ENCODE measurements at places on chromosomes 1 and 21. TPM values are rescaled to one million over a fixed set of nuclear protein-coding genes. Genes with fewer than 3 reads are reported as not detected.

- no peak for DNase-seq
Measured at GRCh38 chr1:57319165-57319564, 104.7 kb downstream of the DAB1 start.

Gene SASS6
- 5.8 TPM for polyA plus RNA-seq

GRCh38 chr21:38830671-38831525 is 25.2 kb downstream of the ETS2 start:
- DNase-seq, result no peak

Gene NASP
- polyA plus RNA-seq, result 153 TPM

Gene VANGL2
- 18.8 TPM for polyA plus RNA-seq

GRCh38 chr1:14748151-14748550 is 149.7 kb downstream of the KAZN start:
- no peak for DNase-seq

DNA sequence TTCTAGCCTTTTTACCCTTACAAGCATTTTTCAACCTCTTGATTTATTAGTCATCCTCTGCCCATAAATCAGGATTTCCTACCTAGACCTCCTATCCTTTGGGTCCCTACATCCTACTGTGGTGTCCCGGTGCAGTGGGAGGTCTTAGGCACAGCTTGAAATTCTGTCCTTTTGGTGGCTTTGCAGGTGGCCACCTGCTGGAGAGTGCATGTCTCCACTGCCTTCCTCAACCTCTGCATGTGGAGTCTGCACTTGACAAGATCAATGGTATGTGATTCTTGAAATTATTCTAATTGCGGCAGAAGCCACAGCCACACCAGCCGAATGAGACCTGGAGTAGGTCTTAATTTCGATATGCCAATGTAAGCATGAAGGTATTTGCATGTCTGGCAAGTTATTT is 11.4 kb upstream of the KCNA3 start:
- no peak for DNase-seq

Gene NKAIN1
- polyA plus RNA-seq, result 2.7 TPM

Gene STIL
- 4.7 TPM for polyA plus RNA-seq

Gene HRNR
- polyA plus RNA-seq, result 0.12 TPM

DNA sequence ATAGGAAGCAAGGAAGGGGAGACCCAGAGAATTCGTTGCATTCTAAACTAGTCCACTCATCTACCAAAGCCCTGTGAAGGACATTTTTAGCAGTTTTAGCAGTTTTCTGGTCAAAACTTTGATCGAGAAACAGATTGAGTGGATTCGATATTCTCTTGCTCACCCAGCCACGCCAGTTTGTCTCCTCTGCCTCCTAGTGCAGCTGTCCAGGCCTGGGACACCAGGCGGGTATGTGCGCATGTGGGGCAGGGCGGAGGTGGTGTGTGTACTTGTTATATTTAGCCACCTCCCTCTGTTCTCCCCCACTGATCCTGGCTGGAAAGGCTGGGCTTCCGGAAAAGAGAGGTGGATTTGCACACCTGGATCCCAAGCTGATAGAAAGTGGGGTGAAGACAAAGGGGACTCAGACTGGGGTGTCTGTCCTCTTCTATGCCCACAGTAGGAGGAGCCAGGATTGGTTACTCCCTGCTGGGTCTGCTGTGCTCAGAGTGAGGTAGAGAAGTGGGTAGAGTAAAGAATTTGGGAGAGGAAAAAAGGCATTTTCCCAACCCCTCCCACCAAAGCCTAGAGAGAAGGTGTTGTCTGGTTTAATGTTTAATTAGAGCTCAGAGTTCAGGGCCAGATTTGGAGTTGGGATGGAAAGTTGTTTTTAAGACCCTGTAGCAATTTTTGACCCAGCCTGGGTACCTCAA is 3.8 kb downstream of the LMNA start:
- DNase-seq, result peak; percentile 85

DNA sequence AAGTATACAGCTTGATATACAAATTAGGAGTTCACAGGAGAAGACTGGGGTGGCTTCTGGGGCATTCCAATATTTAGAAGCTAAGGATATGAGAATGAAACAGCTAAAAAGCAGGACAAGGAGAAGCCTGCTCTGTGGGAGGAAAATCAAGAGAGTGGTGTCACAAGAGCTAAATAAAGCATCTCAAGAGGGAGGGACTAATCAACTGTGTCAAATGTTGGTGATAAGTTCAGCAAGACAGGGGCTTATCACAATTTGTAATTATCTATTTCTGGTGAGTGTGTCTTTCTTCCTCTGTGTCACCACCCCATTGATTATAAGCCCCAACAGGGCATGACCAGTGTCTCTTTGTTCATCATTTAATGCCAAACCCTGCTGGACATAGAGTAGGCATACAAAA is 295.8 kb upstream of the DUSP10 start:
- no peak for DNase-seq

Gene DLGAP3
- polyA plus RNA-seq, result 0.42 TPM

DNA sequence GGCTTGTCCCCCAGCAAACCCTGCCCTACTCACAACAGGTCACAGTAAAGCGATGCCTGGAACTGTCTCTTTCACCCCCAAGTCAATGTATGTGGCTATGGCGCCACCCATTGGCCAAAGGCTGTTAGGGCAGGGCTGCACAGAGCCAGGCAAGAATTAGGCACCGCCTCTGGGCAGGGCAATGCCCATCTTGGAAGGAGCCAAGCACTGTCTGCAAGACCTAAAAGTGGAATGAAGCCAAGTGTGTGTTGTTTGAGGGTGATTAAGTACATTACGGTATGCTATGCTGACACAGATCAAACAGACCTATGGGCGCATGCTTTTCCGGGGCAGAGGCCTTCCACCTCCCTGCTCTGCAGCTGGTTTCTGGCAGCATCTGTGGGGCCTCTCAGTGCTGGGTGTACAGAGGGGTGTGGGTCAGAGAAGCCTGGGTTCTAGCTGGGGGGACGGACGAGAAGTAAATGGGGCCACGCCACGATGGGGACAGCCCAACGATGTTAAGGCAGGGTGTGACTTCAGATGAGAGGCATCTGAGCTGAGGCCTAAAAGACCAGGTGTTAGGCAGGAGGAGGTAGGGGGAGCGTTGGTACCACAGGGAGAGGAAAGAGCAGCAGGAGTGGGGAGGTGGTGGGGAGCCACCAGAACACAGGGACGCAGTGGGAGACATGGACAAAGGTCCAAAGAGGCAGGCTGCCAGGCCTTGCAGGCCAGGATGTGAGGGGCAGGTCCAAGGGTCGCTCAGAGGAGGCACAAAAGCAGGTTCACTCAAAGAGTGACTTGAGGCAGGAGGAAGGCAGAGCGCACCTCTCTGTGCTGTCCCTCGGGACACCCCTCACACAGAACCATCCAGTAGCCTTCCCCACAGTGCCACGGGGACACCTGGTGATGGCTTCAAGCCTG is 49.8 kb downstream of the ACOT7 start:
- peak; percentile 69 for DNase-seq

Gene SERPINC1
- 0.54 TPM for polyA plus RNA-seq

Gene MYCL
- 8.5 TPM for polyA plus RNA-seq

GRCh38 chr1:204829133-204829825 is 41.4 kb upstream of the NFASC start:
- no peak for DNase-seq

- no peak for DNase-seq
Measured at GRCh38 chr1:117077267-117077666, 17.1 kb downstream of the TTF2 start.

DNA sequence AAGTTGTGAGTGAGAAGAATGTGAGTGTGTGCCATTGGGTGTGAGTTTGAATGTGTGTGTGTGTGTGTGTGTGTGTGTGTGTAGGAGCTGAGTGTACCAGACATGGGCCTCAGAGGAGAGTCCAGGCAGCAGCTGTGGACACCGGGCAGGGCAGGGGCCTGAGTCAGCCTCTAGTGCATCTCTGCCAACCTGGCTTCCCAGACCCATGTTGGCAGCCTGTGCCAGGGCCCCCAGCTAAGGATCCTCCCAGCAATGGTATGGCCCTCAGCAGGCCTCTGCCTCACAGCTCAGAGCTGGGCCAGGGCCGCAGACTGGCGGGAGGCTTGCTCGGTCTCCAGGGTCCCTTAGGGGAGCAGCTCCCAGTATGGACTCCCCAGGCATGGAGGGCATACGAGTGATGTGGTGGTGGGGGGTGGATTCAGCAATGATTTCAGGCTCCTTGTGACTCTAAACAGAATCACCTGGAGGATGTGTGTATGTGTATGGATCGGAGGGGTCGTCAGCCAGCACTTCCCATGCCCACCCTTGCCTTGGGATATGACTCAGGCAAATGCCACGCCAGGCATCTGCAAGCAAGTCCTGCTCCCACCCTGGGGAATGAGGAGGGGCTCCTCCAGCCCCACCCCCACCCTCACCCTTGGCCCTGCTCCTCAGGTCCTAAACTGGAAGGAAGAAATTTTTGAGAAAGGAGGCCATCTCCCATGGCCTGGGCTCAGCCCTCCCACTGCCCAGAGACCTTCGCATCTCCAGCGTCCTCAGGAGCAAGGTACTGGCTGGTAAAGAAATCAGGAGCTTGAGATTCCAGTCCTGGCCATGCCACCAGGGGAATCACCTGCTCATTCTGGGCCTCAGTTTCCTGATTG is 1.8 kb upstream of the FOXO6 start:
- no peak for DNase-seq

Gene SLC2A5
- polyA plus RNA-seq, result 87.3 TPM

- peak; percentile 54 for DNase-seq
Measured at GRCh38 chr1:43530483-43531106, at the start of gene PTPRF. TSS of gene PTPRF (plus strand) at chr1:43530883. CDS start at chr1:43545076, 14,193 bp downstream.

DNA sequence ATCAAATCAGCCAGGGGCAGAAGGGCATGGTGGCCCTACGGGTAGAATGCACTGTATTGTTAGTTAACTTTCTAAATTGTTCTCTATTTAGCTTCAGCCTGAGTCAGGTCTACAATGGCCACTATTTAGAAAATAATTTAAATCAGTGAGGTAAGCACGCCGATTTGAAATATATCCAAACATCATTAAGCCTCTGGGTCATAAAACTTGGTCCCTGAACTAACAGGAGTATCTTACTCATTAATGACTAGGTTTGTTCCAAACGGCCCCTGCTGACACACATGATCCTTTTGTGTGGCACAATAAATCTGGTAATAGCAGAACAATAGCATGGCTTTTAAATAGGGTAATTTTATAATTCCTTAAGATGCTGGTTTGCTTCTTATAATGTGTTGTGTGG is 48.4 kb downstream of the STX6 start:
- peak; percentile 15 for DNase-seq

- no peak for DNase-seq
Measured at GRCh38 chr1:67431156-67431765, 1.1 kb upstream of the SERBP1 start.

GRCh38 chr1:17265162-17265561 is 16.3 kb downstream of the PADI3 start:
- no peak for DNase-seq

DNA sequence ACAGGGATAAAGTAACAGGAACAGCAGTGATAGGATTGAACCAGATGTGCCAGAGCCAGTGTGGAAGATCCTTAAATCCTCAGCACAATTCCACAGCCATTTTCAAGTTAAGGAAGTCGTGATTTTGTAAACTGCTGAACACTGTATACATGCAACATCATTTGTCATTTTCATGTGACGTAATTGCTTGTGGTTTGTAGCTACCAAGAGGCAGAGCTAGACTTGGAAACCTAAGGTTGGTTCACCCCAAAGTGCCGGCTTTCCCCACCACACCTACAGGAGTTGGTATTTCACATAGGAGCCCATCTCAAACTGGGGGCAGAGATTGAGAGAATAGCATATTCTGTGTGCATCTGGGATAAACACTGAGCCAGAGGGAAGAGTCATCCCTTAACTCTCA is 113.9 kb downstream of the CAPN8 start:
- no peak for DNase-seq

Gene HES5
- polyA plus RNA-seq, result 0.31 TPM

DNA sequence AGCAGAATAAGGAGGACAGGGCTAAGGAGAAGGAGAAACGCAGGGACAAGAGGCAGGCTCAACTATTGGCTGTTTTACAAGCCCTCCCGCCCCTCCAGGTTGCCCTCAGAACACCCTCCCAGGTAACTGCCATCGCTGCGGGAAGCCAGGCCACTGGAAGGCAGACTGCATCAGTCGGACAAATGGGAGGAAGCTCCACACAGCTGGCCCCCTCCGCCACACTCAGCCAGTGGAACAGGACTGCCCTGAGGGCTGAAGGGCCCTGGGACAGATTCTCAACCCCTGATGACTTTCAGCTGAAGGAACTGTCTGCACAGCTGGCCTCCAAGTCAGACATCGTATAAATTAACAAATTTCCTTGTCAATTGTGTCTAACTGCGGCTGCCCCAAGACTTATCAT is 21.8 kb downstream of the LRRC3 start:
- no peak for DNase-seq

DNA sequence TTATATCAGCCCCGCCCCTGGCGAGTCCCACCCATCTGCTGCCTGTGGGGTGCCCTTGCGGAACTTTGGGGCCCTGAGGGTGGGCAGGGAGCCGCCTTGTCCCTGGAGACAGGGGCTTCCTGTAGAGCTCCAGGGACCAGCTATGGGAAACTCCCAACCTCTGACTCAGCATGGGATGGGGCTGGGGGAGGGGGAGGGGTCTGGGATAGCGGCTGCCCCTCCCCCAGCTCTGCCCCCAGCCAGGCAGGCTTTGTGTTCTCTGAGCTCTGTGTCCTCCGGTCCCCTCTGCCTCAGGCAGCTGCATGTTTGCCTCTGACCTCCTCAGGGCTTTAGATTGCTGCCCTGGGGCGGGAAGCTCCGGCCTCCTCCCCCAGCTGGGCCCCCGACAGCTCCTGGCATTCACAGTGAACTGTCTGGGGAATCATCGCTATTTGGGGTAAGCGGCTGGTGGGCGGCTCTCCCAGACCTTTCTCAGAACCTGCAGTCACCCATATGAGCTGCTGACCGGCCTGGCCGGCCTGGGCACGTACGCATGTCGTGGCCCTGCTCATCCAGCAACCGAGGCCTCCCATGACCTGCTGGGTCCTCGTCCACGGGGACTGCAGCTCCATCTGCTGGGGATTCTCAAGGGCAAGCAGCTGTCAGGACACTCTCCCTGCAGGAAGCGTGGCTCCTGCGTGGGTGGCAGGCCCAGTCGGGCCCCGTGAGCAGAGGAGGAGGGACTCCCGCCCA is 17.1 kb downstream of the ARHGEF16 start:
- no peak for DNase-seq

- DNase-seq, result no peak
Measured at GRCh38 chr1:183636334-183636682, 725 bp upstream of the ARPC5 start.

- no peak for DNase-seq
Measured at GRCh38 chr21:44872649-44873355, 688 bp downstream of the PTTG1IP start.

GRCh38 chr1:26358411-26359384 is 4.8 kb upstream of the CRYBG2 start:
- peak; percentile 92 for DNase-seq

- no peak for DNase-seq
Measured at GRCh38 chr1:98340511-98340910, 321.0 kb upstream of the SNX7 start.

Gene TGFB2
- 4.9 TPM for polyA plus RNA-seq
